ENCODE measurements at places on chromosomes 7 and 10. TPM values are rescaled to one million over a fixed set of nuclear protein-coding genes. Genes with fewer than 3 reads are reported as not detected.

Gene TMEM270
- 0.21 TPM for polyA plus RNA-seq

Gene SIRT1
- 33.9 TPM for polyA plus RNA-seq

DNA sequence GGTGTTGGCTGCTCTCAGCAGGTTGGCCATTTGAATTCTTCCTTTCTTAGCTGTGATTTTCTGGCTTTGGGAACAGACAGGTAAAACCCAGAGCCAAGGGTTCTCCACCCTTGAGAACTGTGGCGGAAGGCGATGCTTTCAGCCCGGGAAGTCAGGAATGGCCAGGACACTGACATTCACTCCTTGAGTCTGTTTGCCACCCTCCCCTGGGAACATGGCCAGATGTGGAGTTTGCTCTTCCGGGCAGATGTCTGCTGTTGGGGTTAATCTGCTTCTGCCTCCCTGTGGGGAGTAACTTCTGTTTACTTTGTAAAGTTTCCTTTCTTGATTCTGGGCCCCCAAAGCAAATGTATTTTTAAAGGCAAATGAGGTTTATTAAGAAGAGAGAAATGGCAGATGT lies 17.7 kb downstream of the GATA3 start:
- DNase-seq, result no peak

DNA sequence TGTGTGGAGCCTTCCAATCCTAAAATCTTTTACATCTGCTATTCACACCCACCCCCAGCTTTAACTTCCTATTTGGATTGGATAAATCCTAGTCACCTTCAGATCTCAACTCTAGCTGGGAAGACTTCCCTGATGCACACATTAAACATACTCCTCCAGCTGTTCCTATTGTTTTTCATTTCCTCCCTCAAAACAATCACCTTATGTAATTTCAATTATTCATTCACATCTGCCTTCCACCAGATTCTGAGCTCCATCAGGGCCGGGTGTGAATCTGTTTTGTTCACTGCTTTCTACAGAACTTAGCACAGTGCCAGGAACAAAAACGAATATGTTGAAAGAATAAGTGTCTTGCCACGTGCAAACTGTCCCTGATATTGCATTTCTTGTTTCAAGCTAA lies 497.4 kb downstream of the PLXDC2 start:
- no peak for DNase-seq

DNA sequence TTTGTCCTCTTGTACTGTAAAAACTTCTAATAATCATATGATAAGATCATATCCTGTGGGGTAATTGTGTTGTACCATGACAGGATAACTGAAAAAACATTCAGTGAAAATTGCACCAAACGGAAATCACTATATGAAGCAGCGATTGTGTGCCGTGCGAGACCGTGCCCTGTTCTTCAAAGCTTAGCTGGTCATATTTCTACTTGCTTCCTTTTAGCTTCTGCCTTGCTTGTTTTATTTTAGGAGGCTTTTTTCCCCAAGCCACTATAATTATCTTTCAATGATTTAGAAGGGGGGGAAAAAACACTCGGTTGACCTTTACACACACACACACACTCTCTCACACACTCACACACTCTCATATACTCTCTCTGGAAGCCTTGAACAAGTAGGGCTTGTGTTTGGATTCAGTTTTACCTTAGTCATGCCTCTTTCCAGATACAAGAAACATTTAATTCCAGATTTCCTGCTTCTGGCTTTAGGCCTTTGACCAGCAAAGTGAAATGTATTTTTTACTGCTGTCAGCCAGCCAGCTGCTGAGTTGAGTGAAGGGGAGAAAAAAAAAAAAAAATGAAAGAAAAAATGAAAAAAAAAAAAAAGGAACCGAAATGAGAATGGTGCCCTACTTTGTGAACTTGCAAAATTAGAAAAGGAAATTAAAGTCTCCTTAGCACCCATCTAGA lies 181.4 kb downstream of the ARID5B start:
- DNase-seq, result no peak

Gene NDUFA5
- polyA plus RNA-seq, result 243 TPM
